EH (cell line): ENCODE measurements at places on chromosomes 2 and 18.

DNA sequence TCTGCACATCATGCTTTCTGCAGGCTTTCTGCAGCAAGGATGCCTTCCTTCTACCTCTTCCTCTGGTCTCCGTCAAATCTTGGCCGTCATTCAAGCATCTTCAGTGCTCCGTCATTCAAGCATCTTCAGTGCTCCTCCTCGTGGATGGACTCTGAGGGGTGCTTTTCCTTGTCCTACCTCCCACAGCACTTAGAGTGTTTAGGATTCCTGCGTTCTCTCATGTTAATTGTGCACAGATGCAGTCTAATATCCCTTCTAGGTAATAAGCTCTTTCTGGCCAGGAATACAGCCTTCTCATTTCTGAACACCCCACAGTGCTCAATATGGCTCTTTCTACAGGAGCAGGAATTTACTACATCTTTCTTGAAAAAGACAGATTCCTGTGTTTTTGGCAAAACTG is 59.8 kb downstream of the ZNF236 start:
- DNase-seq, result no peak

DNA sequence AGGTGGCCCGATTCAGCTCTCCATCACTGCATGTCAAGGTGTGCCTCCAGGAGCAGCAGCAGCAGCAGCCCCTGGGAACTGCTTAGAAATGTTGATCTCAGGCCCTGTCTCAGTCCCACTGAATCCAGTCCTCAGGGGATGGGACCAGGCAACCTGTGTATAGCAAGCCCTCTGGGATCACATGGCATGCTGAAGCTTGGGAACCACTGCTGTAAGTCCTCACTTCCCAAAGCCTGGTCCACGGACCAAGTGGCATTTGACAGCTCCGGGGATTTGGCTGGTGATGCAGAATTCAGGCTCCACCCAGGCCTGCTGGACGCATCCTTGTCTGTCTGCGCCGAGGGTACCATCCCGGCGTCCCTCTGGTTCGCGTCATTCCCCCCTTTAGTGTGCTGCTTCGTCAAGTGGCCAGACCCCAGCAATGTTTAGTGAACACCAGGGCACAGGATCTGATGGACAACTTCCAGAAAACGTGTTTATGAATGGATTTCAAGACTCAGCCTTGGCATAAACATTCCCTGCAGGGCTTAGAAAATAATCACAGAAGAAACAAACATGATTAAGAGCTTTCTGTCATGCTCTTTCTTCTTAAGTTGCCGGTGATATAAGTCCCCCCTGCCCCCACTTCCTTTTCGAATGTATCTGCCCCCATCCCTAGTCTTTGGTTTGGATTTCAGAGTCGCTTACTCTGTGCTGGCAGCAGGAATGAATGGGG is 234.0 kb downstream of the GBX2 start:
- DNase-seq, result no peak

DNA sequence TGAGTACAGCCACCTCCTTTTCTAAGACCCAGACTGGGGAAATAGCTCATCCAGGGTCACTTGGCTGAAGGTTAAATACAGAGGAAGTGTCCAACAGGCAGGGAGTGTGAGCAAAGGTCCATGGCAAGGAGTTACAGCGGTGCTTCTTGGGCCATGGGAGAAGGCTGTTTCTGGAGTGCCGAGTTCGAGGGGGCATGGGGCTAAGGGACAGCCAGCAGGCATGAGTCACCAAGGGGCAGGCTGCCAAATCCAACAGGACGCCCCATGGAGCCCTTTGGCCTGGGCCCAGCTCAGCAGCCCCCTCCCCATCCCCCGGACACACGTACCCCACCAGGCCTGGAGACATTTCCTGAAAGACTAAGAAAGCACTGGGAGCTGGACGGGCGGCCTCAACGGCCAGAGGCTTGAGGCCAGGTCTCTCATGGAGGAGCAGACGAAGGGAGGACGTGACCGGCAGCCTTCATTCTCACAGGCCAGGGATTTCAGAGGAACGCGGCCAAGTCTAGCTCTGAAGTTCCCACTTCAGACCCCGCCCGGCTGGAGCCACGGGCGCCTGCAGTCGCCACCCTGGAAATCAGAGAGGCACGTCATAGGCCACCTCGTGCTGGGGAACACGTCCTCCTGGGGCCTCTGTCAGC is 160.4 kb downstream of the SMAD7 start:
- DNase-seq, result no peak

DNA sequence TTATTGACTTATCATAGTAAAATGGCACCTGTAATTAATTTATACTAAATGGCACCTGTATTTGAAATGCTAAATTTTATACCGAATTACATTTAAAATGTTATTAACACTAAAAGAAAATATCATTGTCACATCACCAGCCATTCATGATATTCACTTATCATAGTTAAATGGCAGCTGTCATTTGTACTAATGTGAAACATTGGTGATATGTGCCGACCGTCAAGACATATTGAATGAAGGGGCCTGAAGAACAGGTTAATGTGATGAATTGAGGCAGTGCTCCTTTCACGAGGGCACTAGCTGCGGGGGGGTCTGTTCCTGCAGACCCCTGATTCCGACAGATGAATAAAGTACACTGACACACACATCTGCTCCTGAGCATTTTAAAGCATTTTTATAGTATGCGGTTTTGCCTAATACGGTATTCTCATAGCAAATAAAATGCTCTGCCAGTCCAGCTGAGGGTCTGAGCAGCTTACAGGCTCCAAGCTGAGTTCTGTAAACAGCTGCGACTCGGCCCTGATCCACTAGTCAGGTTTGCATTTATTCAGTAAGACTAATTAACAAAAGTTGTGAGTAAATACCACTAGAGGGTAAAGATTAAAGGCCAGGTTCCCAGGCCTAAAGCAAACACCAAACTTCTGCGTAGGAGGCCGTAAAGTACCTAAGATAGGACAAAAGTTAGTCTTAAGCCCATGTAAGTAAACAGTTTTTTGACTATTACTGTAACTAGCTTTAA is 593.4 kb upstream of the NETO1 start:
- DNase-seq, result peak; percentile 33

- no peak for DNase-seq
Measured at GRCh38 chr2:7681881-7682461, 764.8 kb downstream of the RNF144A start.

GRCh38 chr2:227826019-227826521 is 12.4 kb downstream of the CCL20 start:
- DNase-seq, result no peak

DNA sequence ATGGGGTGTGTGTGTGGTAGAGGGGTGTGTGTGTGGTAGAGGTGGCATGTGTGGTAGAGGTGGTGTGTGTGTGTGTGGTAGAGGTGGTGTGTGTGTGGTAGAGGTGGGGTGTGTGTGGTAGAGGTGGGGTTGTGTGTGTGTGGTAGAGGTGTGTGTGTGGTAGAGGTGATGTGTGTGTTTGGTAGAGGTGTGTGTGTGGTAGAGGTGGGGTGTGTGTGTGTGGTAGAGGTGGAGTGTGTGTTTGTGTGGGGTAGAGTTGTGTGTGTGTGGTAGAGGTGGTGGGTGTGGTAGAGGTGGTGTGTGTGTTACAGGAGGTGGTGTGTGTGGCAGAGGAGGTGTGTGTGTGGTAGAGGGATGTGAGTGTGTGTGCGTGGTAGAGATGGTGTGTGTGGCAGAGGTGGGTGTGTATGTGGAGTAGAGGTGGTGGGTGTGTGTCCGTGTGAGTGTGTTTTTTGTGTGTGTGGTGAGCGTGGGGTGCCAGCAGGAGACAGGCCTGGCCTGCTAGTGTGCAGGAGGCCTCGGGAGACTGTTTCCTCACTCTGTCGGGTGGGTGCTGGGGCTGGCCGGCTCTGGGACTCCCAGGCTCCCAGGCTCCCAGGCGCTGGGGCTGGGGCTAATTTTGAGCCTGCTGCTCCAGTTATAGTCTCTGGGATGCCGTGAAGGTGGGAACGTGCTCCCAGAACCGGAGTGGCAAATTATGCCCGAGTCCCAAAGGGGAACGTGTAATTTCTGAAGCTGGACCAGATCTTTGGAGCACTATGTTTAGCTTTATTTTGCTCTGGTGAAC is 165.2 kb downstream of the DYSF start:
- no peak for DNase-seq

GRCh38 chr2:177014946-177015345 is 197.6 kb upstream of the HNRNPA3 start:
- no peak for DNase-seq

DNA sequence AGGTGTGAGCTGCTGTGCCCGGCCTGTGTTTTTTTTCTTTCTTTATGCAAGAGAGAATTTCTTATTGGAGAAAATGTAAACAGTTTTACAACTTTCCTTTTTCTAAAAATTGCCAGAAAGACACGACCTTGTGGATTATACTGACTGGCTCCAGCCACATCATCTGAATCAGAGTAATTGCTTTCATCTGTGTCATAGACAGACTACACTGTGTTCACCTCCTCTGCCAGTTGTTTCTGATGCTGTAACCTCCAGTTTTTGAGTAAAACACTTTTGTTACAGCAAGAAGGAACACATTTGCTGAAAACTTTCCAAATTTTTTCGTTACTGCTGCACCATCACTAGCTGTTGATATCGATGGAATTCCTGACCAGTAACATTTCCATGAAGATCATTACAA is 43.9 kb upstream of the PLEKHM3 start:
- DNase-seq, result peak; percentile 66

- no peak for DNase-seq
Measured at GRCh38 chr2:74436111-74436805, 5.5 kb downstream of the RTKN start.

DNA sequence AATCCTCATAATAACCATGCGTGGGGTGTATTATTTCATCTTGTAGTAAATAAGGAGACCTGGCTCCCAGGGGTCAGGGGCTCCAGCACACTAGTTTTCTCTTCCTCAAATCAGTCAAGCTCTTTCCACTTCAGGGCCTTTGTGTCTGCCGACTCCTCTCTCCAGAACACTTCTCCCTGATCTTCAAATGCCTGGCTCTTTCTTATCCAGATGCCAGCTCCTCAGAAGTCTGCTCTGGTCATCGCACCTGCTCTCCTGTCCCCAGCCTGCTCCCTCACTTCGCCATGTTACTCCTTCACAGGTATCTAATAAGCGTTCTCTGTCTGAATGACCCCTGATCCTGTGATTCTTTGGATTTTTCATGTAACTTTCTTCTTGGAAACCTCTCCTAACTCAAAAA is 62.0 kb downstream of the GYPC start:
- DNase-seq, result no peak

DNA sequence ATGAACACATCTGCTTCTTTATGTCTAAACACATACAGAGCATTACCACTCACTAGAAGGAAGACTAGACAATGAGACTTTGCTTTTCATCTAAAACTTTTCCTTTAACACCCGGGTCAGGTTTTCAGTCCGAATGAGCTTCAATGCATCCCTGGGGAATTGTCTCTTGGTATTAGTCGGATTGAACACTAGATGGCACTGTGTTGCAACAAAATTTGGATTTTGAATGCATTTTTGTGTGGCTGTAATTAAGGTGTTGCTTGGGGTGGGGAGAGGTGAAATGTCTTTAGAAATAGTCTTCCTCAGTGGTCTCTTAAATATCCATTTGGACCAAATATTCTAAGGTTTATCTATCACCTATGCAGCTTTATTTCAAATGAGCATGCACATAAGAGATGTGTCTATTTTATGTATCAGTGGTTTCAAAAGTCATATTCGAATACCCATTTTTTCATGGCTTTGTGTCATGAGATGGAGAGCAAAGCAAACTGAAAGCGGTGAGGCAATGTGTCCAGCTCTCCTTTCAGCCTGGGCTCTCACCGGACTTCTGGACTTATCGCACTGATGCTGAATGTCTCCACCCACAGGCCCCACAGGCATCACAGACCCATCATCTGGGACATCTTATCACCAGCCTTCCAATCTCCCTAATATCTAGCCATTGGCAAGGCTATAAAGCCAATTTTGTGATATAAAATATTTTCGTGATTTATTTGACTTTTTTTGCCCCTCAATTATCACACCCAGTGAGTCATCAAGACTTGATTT is 510.3 kb downstream of the RNF144A start:
- DNase-seq, result peak; percentile 59

DNA sequence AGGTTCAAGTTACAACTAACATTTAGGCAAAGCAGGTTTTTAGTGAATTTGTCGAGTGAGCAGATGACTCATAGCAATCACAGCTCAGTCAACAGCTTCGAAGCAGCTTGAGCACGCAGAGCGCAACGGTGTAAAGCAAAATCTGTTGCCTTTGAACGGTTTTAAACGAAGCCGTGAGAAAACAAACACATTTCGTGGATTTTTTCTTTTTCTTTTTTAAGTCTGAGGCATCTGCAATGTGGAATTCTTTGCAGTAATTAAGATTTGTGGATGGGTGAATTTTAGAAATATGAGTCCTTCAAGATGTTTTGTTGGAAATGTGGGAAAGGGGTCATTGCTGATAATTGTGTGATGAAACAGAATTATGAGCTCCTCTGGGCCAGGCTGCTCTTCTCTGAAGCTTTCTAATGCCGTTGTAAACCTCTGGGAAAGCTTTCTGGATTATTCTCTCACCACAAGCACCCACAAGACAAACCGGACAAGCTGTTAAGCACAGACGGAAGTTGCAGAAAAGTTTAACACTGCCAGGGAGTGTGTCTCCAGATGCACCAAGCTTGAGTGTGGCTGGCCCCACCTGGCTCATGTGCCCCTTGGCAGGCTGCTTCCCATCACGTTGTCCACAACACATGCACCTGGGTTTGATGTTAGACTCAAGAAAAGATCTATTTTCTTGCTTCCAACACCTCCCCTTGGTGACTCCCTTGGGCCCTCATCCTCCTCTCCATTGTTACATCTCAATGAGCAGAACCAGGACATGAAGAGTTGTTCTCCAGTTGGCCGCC is 224.7 kb downstream of the ACKR3 start:
- DNase-seq, result no peak

DNA sequence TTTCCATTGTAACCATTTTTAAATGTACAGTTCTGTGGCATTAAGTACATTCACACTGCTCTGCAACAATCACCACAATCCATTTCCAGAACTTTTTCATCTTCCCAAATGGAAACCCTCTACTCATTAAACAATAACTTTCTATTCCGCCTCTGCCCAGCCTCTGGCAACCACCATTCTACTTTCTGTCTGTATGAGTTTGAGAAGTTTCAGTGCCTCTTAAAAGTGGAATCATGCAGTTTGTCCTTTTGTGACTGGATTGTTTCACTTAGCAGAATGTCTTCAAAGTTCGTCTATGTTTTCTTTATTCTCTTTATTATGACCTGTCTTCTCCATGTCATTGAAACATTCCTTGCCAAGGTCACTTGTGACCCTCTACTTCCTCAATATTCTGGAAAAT is 22.0 kb upstream of the PELI1 start:
- DNase-seq, result no peak

DNA sequence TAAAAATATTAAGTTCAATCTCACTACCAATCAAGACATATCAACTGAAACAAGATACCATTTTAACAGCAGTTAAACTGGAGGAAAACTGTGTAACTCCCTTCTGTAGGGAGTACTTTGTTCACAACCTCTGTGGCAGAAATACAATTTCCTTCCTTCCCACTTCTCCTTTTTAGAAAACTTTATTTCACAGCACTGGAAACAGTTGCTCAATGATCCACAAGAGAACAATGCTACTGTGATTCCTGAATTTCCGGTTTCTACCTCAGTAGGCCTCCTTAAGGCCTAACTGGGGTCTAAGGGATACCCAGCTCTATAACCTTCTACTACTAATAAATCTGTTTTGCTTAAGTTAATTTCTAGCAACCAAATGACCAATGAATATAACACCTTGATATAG is 14.1 kb downstream of the TLK1 start:
- DNase-seq, result no peak

- no peak for DNase-seq
Measured at GRCh38 chr2:19224011-19224410, 134.4 kb downstream of the OSR1 start.
